ENCODE measurements at places on chromosomes 11 and 22.

- DNase-seq, result no peak
Observed at GRCh38 chr11:16780146-16780545, 41.7 kb downstream of the C11orf58 start.

DNA sequence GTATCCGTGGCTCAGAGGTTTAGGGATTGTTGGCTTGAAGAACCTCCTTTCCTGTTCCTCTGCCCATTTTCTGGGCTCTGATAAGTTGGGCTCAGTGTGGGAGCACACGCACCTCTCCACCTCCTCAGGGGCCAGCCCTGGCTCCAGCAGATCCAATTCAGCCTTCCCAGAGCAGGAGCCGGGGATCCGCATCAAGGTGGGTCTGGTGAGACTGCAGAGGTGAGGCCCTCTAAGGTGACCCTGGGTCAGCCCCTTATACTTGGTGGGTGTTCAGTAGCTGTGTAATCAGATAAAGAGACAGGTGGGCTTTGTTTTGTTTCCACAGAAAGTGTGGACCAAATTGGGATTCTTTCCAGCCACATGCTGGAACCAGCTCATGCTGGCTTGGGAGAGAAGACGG lies 1466.0 kb downstream of the TBC1D22A start:
- DNase-seq, result no peak

DNA sequence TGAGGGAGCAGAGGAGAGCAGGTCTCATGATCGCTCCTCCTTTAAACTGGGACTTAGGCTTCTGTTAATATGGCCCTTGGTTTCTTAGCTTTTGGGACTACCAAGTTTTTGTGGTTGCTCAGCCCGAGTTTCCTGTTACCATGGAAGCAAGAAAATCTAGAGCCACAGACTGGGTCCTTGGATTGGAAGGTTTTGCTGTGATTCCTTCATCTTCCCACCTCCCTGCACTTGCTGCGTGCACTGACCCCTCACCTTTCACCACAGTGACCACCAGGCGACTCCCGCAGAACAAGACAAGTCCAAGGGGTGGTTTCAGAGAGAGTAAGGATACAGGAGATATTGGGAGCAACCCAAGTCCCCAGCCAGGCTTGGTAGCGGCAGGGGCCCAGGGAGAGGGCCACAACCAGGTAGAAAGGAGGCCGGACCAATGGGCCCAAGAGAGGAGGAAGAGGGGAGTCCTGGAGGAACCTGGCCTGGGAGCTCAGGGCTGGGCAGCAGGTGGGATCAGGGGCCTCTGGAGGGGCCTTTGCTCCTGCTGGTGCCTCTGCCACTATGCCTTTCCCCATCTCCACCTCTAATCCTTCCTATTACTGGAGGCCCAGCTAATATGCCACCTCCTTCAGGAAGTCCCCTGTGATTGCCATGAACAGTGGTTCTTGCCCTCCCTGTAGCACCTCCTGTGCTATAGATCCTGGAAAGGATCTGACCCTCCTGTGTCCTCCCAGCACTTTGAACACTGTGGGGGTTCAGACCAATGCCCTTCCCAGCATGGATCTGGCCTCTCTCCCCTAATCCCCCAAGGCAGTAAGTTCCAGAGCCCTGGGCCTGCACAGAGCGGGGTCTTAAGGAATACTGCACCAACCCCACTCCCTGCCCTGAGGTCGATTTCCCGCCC lies 21.2 kb downstream of the CSF2RB start:
- no peak for DNase-seq

GRCh38 chr11:125890447-125891100 lies 3.1 kb downstream of the HYLS1 start:
- DNase-seq, result no peak

- no peak for DNase-seq
Observed at GRCh38 chr22:24380220-24380904, 47.0 kb upstream of the ADORA2A start.

DNA sequence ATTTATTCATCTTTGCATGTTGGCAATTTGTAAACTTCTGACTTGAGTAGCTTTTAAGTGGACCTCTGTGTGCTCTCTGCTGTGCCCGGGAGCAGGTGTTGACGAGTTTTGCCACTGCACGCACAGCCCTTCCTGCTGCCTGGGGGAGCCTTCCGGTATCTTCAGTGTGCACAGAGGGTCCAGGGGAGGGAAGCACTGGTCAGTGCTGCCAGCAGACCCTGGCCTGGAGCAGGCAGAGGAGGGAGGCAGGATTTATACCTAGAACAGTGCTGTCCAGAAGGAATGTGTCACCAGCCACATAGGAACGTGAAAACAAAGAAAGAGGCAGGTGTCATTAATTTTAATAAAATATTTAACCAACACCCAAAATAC lies 403.6 kb downstream of the TBC1D22A start:
- no peak for DNase-seq

DNA sequence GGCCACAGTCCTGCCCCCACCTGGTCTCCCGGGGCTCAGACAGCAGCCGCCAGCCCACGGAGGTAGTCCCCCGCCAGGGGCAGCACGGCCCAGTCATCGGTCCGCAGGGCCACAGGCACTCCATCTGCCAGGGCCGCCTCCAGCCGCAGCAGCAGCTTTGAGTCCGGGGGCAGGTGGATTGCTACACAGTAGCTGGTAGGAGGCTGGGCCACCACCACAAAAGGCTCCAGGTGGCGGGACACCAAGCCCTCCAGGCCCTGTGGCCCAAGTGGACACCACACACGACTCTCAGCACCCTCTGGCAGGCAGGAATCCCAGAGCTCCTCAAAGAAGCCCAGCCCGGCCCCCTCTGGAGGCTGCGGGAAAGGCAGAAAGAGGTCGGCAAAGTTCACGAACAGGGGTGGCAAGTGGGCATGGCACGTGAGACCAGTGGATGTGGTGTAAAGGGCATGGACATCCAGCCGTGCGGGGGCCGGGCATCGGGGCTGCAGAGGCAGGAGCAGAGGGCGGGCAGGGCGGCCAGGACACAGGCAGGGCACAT lies 2.9 kb downstream of the AP5B1 start:
- DNase-seq, result no peak

Data from activated CD4-positive, CD25-positive, alpha-beta regulatory T cell (primary cell).